ENCODE measurements at places on chromosomes 4 and X.

GRCh38 chr4:140065393-140065792 lies 88.6 kb downstream of the MAML3 start:
- DNase-seq = no peak

- no peak for DNase-seq
These were observed 71.3 kb upstream of the ANXA3 start for GRCh38 chr4:78480286-78480685.

DNA sequence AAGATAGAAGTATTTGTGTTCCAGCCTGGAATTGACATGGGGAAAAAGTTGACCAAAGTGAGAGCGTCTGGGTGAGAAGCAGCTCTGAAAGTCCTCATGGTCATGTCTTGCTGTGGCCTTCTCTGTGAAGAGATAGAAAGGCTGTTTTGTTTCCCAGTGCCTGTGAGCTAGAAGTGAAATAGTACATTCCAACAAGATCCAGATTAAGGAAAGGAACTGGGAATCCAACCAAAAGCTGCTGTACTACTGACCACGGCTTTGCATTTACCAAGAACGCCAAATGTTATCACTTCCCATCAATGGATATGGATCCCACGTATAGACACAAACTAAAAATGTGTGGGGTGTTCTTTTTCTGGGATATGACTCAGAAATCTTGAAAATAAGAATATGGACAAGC lies 51.2 kb downstream of the TENM3 start:
- DNase-seq = no peak

DNA sequence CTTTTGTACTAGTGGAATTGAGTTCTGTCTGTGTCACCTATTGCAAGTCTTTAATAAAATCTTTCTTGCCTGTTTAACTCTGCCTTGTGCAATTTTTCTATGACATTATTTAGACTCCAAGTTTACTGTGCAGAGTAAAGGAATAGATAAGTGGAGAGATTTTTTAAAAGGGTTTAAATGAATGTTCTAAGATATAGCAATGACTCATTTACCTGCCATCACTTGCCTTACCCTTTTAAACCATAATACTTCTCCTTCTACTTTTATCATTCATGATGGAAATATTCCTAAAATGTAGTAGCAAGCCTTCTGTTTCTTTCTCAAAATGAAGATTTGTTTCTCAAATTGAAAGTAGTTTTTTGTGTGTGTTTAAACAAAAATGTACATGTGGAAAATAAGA lies 782.8 kb upstream of the MAGEB2 start:
- no peak for DNase-seq

DNA sequence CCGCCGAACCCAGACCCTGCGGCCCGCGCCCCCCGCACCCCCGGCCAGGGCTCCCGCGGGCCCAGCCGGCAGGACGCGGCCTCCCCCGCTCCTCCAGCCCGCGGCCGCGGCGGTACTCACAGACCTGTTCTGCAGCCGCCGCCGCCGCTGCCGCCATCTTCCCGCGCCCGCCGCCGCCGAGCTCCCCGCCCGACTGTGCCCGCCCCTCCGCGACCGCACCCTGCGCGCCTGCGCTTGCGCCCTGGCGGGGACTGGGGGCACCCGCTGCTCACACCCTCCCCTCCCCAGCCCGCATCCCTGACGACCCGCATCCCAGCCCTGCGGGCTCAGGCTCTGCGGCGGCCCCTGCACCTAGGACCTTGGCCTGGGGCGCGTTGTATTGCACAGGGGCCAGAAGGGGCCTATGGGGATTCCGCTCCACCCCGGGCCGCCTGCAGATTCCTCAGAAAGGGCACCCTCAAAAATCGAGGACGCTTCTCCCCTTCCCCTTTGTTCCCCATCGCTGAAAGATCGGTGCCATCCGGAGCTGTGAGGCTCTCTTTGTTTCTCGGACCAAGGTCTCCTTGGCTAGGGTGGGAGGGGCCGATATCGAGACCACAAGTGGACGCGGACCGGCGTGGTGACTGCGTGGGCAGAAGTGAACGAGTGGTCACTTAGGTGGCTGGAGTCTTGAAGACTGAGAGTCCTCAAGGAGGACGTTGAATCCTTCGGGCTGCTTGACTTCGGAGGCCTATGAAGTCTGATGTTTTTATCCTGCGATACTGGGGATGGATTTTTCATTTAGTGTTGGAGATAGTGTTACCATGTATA lies at the start of gene SGCB:
Gene SGCB (minus strand): TSS at position 197 of the 810 bp plus-strand sequence. CDS start 40 bp downstream, at position 157.
- no peak for DNase-seq

- no peak for DNase-seq
These were observed 7.0 kb downstream of the VAMP7 start for GRCh38 chrX:155888139-155888538.
